ENCODE measurements at places on chromosomes 7 and 10.

- no peak for DNase-seq
Observed at GRCh38 chr7:6162650-6163366, 109.6 kb downstream of the CYTH3 start.

DNA sequence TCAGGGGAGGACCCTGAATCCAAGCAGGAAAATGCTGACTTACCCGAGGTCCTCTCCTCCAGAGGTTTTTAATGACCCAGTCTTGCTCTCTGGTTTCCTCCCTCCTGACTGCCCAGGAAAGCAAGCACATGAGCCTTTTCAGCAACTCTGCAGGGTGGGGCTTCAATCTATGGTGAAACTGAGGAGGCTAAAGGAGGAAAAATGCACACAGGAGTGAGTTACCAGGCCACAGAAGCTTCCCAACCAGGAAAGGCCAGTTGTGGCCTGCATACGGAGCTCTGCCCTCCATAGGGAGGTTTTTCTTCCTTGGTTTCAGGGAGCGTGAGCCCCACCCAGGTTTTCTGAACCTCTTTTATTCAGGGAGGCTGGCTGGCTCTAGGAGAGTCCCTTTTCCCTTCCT lies 14.1 kb upstream of the DLG5 start:
- no peak for DNase-seq

DNA sequence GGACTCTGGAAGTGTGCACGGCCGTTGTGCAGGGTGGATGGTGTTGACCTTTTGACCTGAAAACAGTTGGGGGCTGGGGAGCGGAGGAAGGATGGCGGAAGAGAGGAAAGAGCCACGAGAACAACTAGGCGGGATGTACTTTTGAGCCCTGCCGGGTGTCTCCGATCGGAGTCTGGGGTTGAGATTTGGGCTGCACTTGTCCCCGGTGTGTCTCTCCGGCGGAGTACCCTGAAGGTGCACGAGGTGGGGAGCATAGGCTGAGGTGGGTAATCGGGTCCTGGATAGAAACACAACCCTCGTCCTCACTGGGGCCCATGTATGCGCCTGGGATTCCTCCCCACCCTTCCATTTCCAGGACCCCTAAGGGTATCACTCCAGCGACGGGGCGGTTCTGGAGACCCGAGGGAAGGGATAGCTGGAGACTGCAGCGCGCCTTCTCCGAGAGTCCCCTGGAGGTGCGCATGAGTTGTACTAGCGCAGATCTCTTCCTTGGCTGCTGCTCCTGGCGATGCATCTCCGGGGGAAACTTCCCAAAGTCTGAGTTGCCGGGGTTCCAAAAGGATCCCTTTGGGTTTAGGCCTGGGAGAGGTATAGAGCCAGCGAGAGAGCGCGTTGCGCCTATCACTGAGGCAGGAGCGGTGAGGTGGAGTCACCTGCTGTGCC lies 4.6 kb upstream of the HMX2 start:
- DNase-seq: no peak

DNA sequence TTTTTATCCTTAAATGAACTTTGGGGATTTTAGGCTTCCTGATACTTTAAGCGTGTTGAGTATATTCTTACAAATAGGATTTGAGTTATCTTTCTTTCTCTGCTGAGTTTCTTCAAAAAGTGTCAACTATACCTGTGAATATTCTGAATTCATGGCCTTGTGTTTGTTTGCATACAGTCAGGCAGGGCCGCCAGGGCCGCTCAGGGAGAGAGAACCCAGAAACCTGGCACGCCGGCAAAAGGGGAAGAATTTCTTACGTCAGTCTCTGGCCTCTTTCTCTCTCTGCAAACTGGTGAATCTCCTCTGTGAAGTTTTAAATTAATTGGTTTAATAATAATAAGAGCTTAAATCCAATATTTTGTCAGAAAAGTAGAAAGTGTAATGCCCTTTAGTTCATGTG lies 29.3 kb upstream of the BNIP3 start:
- DNase-seq: no peak

GRCh38 chr10:71878327-71879034 lies 27.4 kb upstream of the PSAP start:
- no peak for DNase-seq

GRCh38 chr7:28695300-28696295 lies 262.5 kb downstream of the TRIL start:
- no peak for DNase-seq

- peak; percentile 70 for DNase-seq
Observed at GRCh38 chr10:92822060-92822634, 26.2 kb upstream of the EXOC6 start.

DNA sequence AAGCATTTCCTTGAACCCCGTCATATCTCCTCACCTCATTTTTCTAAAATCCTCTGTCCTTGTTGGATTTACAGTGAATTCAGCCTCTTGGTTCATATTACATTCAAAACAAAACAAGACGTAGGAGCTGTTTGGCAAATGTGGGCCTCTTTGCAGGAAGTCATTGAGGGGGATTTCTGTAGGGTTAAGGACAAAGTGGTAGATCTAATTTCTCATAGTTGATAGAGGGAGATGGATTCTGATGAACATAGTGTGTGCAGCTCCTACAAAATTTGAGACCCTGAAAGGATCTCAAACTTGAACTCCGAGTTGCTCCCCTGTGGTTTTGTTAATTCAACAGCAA lies 682 bp downstream of the TBXAS1 start:
- DNase-seq: no peak

DNA sequence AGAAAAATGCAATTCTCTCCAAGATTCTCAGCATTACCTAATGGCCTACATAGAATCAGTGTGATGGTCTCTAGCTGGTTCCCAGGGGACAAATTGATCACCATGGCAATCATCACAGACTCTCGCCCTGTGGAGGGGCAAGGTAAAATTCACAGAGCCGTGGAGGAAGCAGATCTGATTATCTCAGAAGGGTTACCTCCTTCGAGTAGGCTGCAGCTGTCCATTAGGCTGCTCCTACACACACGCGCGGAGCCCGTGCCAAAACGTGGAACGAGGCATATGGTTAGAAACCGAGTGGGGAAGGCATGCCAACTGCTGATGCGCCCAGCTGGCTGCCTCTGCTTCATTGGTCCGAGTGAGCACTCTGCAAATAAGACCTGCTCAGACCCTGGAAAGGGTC lies 52.8 kb upstream of the PTER start:
- no peak for DNase-seq

DNA sequence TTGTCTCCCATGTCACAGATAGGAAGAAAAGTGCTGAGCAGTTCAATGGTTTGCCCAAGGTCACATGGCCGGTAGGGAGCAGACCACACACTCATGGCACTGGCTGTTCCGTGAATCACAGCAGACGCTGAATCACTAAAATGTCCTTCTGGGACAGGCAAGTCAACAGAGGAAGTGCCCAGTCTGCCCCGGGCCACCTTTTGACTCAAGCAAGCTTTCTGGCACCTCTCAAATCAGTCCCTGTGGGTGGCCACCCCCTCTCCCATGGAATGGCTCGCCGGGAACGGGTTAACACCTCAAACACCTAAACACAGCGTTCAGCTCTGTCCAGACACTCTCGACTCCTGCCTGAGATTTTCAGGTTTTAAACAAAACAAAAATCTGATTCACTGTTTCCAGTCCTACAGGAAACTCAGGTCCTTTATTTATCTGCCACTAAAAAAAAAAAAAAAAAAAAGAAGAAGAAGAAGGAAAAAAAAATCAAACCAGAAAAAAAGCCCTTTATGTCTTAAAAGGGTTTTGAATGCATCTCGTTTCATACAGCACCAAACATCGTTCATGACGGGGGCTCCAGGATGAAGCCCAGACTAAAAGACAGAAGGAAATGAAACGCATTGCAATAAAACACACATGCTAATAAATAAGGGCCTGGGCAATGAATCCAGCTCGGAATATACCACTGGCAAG lies 15.5 kb downstream of the CARD11 start:
- DNase-seq: peak; percentile 72

DNA sequence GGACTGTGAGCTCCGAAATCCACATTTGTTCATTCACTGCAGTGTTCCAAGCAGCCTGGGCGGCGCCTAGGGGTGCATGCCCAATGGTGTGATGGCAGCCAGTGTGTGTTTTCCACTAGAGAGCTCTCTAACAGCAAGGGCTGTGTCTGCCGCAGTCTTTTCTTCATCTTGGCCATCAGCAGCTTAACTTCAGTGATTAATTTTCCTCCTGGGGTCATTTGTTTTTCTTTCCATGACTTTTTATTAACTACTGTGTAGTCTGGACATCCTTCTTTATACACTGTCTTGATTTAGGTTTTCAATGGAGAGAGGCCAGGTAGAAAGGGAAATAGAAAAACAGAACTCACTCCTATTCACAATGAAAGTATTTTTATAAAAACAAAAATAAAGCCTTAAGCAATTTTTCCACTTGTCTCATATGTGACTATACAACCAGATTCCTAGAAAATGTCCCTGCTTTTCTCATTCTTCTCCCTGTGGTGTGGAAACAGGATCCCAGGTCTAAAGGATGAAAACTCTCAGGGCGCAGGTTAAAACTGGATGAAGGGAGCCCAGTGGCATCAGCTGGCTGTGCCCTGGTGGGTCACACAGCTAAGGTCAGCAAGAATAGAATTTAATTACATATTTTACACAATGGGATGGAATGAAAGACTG lies 176.8 kb downstream of the PKD1L1 start:
- DNase-seq: no peak

DNA sequence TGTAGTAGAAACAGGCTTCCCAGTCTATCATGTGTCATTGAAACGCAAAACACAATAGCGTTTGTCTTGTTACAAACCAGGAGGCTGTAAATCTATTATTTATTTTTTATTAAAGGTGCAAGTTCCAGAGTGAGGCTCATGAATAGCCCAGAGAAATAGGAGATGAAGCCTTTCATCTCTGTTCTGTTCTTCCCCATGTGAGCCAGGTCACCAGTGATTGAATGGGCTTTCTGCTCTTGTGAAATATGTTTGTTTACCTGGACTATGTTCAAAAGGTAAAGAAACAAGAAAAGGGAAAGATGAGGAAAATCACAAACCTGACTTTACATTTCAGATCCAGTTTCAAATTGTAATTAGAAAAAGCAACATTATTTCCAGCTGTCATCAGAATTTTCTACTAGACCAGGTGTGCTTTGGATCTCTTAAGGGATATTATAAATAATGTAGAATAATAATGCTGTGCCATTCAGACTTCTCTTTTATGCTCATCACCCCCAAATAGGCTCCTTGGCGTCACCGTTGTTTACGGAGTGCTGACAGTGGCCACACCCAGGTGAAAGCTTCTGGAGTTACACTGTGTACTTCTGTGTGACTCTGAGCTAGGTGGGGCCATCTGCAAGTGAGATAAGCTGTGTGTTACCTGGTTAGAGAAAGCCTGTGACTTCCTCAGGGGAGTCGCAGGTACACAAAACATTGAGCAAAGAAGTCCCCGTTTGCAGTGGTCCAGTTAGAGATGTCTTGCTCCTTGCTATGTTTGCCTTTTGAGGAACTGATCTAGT lies 274.9 kb downstream of the SDK1 start:
- DNase-seq: no peak

DNA sequence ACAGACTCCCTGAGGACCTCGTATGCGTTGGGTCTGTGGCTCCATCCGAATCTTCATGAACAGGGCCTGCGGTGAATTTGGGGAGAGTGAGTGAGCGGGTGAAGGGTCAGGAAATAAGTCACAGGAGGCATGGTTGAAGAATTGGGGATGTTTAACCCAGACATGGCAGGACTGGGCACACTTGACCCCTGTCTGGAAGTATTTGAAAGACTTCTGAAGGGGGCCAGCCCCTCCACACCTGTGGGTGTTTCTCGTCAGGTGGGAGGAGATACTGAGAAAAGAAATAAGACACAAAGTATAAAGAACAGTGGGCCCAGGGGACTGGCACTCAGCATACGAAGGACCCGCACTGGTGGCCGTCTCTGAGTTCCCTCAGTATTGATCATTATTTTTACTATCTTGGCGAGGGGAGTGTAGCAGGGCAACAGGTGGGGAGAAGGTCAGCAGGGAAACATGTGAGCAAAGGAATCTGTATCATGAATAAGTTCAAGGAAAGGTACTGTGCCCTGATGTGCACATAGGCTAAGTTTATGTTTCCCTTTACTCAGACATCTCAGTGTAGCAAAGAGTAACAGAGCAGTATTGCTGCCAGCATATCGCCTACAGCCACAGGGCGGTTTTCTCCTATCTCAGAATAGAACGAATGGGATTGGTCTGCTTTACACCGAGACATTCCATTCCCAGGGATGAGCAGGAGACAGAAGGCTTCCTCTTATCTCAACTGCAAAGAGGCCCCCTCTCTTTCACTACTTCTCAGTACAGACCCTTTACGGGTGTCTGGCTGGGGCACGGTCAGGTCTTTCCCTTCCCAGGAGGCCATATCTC lies 38.2 kb upstream of the PFKFB3 start:
- no peak for DNase-seq

GRCh38 chr7:27179503-27180430 lies 5.3 kb downstream of the HOXA11 start:
- peak; percentile 72 for DNase-seq

DNA sequence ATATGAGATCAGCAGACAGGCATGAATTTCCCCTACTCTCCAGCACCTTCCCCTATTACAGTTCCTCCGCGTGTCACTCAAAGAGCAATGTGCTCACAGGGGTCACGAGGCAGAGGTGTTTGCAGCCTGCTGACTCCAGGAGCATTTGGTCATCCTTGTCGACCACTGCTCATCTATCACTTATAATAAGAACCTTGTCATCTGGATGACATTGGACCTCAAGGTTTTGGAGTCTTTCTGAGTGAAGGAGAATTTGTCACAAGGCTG lies 32.9 kb upstream of the PLPP4 start:
- no peak for DNase-seq

GRCh38 chr10:115606086-115606485 lies 512.9 kb downstream of the ATRNL1 start:
- DNase-seq: no peak

DNA sequence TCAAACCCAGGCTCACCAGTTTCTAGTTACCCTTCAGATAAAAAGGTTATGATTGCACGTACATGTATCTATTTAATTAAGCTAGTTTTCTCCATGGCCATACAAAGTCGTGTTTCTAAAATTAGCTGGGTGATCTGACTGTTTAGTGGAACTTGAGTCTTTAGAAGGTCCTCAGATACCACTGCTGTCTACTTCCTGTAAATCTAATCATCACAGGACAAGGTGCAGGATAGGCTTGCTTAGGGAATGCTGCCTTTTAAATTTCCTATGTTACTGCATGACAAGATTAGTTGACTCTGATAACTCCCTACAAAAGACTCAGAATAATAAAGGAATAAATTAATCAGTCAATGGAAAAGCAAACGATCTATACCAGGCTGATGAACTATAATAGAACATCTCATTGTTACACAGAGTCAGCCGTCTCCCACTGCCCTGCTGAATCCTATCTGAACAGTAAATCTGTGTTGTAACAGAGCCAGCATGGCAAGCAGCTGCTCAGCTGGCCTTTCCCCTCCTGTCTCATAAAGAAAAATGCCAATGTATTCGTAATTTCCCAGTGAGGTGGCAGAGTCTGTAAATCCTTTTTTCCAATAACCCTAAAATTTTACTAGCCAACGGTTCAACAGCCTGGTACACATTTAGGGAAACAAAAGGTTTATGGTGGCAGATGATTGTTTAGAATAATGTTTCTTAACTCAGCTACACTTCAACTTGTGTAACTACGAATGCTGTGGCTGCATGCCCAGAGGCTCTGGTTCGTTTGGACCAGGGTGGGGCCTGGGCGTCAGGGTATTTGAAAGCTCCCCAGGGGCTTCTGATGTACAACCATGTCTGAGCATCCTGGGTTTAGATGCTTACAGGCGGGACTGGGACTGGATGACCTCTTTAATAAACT lies 318.0 kb downstream of the PAXIP1 start:
- DNase-seq: no peak

- DNase-seq: no peak
Observed at GRCh38 chr10:675532-675931, 13.9 kb downstream of the DIP2C start.
